ENCODE measurements at places on chromosomes 11 and 22. TPM values are rescaled to one million over a fixed set of nuclear protein-coding genes. Genes with fewer than 3 reads are reported as not detected.

The YAP1 gene
- total RNA-seq, result 207 TPM

The PNPLA5 gene
- not detected for total RNA-seq

The IL18BP gene
- total RNA-seq, result 0.68 TPM

The SOX10 gene
- total RNA-seq, result not detected

The TUB gene
- total RNA-seq, result under 0.01 TPM

The CNGA4 gene
- 0.07 TPM for total RNA-seq

Measured in nasal cavity respiratory epithelium epithelial cell of viscerocranial mucosa (primary cell).